Hair follicle dermal papilla cell (primary cell): ENCODE measurements at places on chromosomes 1 and 21. TPM values are rescaled to one million over a fixed set of nuclear protein-coding genes. Genes with fewer than 3 reads are reported as not detected.

Gene CYP4X1
- not detected in 2 replicates for total RNA-seq

Gene FALEC
- not detected in 2 replicates for total RNA-seq

Gene DMAP1
- total RNA-seq, result 22.2 and 27.7 TPM in 2 replicates

Gene IL19
- total RNA-seq, result not detected in 2 replicates

Gene CFHR5
- not detected in 2 replicates for total RNA-seq
